ENCODE measurements at places on chromosomes 6 and 20. TPM values are rescaled to one million over a fixed set of nuclear protein-coding genes. Genes with fewer than 3 reads are reported as not detected.

The TAGAP gene
- 8.0 TPM for total RNA-seq

The ABHD12 gene
- total RNA-seq = 132 TPM

The SERPINB6 gene
- total RNA-seq = 181 TPM

The KIF6 gene
- total RNA-seq = 7.9 TPM

The MUCL3 gene
- total RNA-seq = 13.8 TPM

The STX11 gene
- total RNA-seq = 91.1 TPM

The LCA5 gene
- 16.6 TPM for total RNA-seq

- no peak overlapping the region for H3K27ac ChIP-seq
- DNase-seq = no peak
- H3K27me3 ChIP-seq = no peaks in the 10 kb centered on the region
- H3K4me3 ChIP-seq = no peak overlapping the region
- no peaks in the 10 kb centered on the region for H3K36me3 ChIP-seq
Measured at GRCh38 chr20:1876217-1876921, 18.8 kb upstream of the SIRPA start.

DNA sequence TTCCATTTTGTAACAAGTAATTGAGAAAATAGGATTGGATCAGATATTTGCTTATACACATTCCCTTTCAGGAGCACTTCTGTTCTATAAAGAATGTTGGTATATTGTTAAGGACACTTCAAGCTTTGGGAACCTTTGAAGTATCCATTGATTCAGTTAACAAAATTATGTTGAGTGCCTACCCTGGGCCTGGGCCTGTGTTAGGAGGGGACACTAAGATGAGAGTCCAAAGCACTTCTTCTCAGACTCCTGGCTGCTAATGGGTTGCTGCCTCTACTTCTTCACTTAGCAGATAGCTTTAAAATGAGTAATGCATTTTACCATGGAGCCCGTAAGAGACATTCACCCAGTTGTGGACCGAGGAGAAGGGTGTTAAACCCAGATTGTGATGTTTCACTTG, 40.3 kb downstream of the PTPN1 start:
- no peaks in the 10 kb centered on the region for H3K36me3 ChIP-seq
- no peak for DNase-seq
- no peaks in the 10 kb centered on the region for H3K27me3 ChIP-seq
- H3K4me1 ChIP-seq = peaks cover 60% of the 10 kb centered on the region
- no peak overlapping the region for H3K4me3 ChIP-seq

GRCh38 chr6:65595540-65595939, 111.5 kb downstream of the EYS start:
- no peaks in the 10 kb centered on the region for H3K27me3 ChIP-seq
- no peaks in the 10 kb centered on the region for H3K4me1 ChIP-seq
- no peak for DNase-seq

DNA sequence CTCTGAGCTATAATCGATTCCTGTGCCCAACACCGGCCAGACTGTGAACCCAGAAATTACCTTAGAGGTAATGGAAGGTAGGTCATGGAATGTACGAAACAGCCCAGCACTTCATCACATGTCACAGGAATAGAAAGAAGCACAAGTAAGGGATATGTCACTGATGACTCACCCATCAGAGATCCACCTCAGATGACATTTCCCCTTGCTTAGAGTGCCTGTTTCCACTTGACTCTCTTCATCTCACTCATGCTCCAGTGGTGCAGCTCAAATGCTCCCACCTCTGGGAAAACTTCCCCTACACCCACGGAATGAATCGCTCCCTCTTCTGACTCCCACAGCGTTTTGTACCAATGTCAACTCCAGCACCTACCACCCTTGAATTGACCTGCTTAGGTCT, 381.6 kb upstream of the CNR1 start:
- no peak overlapping the region for H3K27ac ChIP-seq
- H3K4me1 ChIP-seq = no peaks in the 10 kb centered on the region
- no peak overlapping the region for H3K4me3 ChIP-seq
- no peaks in the 10 kb centered on the region for H3K27me3 ChIP-seq
- no peaks in the 10 kb centered on the region for H3K36me3 ChIP-seq

GRCh38 chr20:8796088-8796660, 272.7 kb upstream of the PLCB4 start:
- H3K4me1 ChIP-seq = no peaks in the 10 kb centered on the region
- no peak for DNase-seq
- H3K27me3 ChIP-seq = no peaks in the 10 kb centered on the region

- H3K36me3 ChIP-seq = no peaks in the 10 kb centered on the region
- no peaks in the 10 kb centered on the region for H3K4me1 ChIP-seq
- H3K4me3 ChIP-seq = no peak overlapping the region
Measured at GRCh38 chr20:47125758-47126591, 230.5 kb downstream of the ZMYND8 start.

DNA sequence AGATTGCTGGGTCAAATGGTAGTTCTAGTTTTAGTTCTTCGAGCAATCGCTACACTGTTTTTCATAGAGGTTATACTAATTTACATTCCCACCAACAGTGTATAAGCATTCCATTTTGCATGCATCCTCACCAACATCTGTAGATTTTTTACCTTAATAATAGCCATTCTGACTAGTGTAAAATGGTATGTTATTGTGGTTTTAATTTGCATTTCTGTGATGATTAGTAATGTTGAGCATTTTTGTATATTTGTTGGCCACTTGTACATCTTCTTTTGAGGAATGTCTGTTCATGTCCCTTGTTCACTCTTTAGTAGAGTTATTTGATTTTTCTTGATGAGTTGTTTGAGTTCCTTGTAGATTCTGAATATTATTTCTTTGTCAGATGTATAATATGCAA, 236.2 kb downstream of the GRM1 start:
- H3K4me3 ChIP-seq = no peak overlapping the region
- H3K27me3 ChIP-seq = no peaks in the 10 kb centered on the region
- no peak overlapping the region for H3K27ac ChIP-seq

GRCh38 chr20:6007529-6008103, 46.2 kb downstream of the LRRN4 start:
- H3K4me3 ChIP-seq = peak overlapping the region; percentile 94
- H3K36me3 ChIP-seq = peaks cover 24% of the 10 kb centered on the region
- no peak for DNase-seq
- H3K27me3 ChIP-seq = no peaks in the 10 kb centered on the region

DNA sequence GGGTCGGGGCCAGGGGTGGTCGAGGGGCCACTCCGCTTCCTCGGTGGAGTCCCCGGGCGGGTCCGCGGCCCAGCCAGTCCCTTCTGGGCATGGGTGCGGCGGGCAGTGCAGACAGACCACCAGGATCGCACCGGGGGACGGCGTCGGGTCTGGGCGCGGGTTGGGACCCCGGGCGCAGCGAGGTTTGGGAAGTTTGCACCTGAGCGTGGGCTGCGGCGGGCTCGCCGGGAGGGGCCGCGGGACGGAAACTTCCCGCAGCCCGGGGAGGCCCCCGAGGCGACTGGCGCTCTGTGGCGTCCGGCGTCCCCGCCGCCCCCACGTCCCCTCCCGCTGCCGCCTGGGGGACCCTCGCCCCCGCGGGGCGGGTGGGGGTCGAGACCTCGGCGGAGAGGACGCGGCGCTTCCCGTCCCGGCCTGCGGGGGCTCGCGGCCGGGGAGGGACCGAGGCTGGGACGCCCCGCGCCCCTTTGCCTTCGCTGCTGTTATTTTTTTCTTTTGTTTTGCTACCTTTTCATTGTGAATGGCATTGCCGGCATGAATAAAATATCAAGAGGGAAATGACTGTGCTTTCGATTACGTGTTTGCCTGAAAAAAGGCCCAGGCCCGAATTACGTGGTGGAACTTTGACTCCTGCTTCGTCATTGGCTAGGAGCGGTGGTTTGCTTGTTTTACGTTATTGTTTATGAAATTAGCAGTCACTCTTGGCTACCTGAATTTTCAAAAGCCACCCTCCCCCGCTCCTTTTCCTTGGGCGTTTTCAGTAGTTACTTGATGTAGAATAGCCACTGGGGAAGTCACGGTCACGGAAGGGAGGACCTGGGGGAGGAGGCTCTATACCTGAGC, 703 bp downstream of the SNX9 start:
- no peaks in the 10 kb centered on the region for H3K27me3 ChIP-seq
- no peaks in the 10 kb centered on the region for H3K36me3 ChIP-seq
- peaks cover 18% of the 10 kb centered on the region for H3K4me1 ChIP-seq
- H3K27ac ChIP-seq = peak overlapping the region; percentile 94
- H3K4me3 ChIP-seq = peak overlapping the region; percentile 78

DNA sequence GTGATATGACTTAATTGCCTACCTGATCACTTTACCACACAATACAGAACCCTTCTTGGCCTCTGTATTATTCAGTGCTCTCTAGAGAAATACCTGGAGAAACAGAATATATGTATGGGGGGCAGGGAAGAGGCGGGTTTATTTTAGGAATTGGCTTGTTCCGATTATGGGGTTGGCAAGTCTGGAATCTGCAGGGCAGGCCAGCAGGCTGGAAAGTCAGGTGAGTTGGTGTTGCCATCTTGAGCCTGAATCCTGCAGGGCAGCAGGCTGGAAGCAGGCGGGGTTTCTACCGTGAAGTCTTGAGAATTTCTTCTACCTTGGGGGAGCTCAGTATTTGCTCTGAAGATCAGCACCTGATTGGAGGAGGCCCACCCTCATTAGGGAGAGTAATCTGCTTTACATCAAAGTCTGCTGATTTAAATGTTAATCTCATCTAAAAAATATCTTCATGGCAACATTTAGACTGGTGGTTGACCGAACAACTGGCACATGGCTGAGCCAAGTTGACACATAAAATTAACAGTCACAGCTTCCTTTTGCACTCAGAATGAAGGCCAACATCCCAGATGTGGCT, 193.9 kb downstream of the ZDHHC14 start:
- no peaks in the 10 kb centered on the region for H3K4me1 ChIP-seq
- H3K4me3 ChIP-seq = no peak overlapping the region
- H3K27me3 ChIP-seq = no peaks in the 10 kb centered on the region
- no peaks in the 10 kb centered on the region for H3K36me3 ChIP-seq
- no peak overlapping the region for H3K27ac ChIP-seq
- no peak for DNase-seq

Data from upper lobe of left lung (tissue), 6 donors.